ENCODE measurements at places on chromosomes 16 and 17.

DNA sequence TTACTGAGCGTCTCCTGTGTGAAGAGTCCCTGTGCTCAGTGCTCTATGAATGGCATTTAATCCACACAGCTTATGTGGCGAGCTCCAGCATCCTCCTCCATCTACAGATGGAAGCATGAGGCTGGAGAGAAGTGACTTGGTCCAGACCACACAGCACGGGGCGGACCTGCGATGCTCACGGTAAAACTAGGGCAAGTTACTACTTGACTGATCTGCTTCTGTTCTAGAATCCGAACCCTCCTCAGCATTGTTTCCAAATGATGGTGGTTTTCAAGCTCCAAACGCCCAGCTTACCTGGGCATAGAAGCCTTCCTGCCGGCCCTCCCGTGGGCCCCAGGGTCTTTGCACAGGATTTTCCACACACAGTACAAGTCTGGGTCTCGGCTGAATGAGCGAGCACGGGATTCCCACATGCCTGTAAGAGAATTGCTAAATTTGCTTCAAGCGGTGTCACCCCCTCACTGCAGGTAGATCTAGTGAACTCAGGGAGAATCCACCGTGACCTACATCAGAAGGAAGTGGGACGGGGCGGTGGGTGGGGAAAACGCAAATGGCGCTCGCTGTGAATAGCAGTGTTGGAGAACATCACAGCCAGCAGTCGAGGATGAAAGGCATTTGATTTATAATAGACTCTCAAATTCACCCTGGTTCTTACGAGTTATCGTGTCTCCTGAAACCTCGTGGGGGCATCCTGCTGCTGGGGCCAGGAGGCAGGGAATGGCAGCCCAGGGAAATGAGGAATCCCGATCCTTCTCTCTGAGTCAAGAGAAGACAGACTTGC lies 101.1 kb downstream of the CMIP start:
- no peak for DNase-seq

GRCh38 chr16:69199382-69199781 lies 12.4 kb downstream of the SNTB2 start:
- DNase-seq: no peak

DNA sequence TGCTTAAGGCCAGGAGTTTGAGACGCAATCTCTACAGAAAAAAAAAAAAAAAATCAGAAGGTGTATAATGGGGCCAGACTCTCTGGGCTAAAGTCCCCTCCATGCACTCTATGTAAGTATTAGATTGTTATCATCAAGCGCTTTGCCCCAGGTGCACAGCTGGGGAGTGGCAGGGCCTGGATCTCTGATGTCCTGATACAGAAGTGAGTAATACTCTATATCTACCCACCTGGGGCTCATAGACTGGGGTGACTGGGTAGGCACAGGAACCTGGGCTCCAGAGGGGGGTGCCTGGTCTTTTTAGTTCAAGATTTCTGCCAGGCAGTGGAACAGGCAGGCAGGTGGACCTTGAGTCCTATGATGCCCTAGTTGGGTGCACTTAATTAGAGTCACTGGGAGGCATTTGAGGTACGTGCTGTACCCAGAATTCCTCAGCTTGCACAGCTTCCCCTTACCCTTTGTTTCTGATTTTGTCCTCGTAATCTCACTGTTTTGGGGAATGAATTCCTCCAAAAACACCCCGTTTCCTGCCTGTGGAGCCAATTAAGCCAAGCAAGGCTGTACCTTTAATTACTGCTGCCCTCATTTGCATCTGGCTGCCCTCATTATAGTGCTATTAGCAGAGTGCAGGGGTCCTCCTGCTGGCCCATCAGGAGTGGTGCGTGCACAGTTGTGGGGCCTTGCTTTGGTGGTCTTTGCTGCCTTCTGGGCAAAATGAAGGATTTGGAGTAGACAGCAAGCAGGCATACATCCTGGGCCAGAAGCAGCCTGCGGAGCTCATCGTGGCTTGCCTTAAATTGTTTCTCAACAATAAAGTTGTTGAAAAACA lies 239.0 kb downstream of the SNX29 start:
- no peak for DNase-seq

GRCh38 chr17:47315451-47316266 lies 8.1 kb upstream of the EFCAB13 start:
- DNase-seq: no peak

DNA sequence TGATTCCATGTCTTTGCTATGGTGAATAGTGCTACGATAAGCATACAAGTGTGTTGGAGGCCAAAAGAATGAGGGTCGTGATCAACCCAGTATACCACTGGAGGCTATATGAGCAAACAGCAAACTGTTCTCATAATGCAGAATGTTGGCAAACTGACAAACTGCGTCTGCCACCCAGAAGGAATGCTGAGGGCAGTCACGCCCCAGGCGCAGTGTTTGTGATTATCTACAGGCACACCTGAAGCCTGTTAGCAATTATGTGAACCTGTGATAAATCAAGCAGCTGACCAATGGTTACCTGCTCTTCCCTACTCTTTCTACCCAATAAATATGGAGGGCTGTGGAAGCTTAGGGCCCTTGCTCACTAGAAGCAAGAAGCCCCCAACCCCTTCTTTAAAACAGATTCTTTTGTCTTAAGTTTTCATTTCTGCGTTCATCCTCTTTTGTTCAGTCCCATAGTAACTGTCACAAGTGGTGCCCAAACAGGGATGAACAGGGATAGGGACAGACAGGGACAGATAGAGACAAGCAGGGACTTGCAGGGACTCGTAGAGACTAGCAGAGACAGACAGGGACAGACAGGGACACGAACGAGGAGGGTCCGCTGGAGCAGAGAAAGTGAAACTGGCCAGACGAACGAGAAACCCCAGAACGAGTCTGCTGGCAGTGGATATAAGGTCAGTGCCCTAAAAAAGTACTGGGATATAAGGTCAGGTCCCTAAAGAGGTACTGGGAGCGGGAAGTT lies 25.1 kb downstream of the CD300LG start:
- no peak for DNase-seq
